DMS79 treated with DMSO at 0.1 percent for 48 hours (cell line): ENCODE measurements at places on chromosomes 6 and 20.
A peak's percentile ranks its signal among the peaks of the same experiment; 100 is the strongest.

DNA sequence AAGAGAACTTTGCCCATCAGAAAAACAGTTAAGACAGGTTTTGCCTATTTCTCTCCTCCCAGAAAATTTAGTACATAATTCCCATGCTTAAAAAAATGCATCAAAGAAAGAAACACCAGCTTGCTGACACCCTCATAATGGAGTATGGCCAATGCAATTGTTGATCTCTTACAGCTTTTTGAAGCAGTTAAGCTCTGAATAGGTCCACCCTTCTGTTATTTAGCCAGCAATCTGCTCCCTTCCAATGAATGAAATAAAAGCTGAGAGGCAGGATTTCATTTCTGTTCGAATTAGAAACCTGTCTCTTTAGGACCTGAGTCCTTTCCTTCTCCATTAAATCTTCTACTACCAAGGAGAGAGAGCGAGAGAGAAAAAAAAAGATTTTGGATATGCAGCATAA is 288.7 kb downstream of the RNF144B start:
- DNase-seq = no peak

- no peak for DNase-seq
These were observed 19.9 kb downstream of the PREP start for GRCh38 chr6:105382958-105383357.

DNA sequence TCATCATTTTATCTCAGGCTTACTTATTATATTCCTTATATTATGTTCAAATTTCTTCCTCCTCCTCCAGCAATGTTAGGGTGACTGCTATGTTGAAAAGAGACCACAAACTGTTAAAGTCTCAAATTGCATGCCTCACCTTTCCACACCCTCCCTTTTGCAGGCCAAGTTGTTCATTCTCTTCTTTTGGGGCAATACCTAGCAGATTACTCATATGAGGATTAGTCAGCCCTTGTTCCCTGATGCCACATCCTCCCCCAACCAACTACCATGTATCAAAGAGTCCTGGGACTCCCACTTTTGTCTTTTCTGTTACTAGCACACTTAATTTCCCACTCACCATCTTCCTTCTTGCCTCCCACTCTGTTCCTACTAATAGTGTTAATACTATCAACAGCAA is 434.7 kb downstream of the BCKDHB start:
- no peak for DNase-seq

GRCh38 chr6:53310771-53311585 is 37.8 kb downstream of the ELOVL5 start:
- no peak for DNase-seq

DNA sequence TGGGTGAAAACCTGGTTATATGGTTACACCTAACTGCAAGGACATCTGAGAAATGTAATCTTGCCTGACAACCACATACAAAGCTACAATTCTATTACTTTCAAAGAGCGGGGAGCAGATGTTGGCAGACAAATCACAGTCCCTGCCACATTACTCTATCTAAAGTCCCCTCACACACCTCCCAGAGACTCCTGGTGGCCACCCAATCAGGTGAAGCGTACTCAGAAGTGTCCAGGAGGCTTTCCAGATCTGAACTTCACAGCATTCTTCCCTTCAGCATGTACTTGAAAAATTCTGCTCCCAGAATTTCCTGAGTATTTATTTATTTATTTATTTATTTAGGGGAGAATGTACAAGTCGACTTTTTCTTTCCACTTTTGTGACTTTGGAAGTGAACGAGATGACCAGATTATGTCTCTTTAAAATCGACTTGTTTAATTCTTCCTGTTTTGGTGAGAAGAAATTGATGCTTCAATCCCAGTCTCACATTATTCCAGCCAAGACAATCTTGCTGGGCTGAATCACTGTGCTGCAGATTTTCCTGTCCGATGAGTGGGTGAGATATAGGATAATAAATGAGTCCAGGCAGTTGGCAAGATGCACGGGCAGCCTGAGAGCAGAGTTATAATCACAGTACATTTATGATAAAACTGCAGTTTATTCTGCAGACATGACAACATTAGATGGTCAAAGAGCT is 46.9 kb upstream of the POPDC3 start:
- no peak for DNase-seq

GRCh38 chr20:55273149-55273548 is 732.2 kb downstream of the CBLN4 start:
- DNase-seq = no peak

DNA sequence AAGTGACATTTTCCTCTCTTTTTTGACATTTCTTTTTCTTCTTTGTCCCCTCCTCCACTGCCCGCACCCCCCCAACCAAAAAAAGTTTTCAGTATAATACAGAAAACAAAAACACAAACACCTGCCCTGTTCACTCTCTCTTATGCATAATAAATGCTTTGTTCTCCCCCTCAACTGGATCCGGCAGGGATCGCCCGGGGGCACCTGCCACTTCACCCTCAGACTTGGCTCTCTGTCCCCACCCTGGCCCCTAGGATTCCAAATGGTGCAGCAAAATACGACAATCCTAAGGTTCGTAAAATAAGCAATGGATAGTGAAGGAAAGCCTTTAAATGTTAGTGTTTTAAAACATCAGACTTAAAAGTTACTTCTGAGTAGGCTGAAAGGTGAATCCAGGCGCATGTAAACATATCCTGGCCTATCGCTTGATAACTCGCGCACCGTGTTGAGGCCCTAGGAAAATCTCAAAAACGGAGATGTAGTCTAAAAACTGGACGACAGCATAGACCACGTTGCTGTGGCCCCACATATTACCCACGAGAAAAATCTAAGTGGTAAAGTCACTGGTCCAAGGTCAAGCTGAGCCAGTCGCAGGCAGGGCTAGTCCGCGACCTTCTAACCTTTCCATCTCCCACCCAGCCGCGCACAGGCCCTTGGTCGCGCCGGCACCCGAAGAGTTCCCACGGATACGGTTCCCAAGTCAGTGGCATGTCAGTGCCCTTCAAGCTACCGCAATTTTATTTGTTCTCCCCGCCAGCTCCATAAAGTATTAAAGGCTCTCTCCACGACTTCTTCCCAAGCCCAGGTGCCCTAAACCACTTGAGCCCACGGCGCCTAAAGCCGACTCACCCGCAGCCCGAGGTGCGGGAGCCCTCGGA is 130.8 kb downstream of the OGFRL1 start:
- DNase-seq = peak; percentile 32

DNA sequence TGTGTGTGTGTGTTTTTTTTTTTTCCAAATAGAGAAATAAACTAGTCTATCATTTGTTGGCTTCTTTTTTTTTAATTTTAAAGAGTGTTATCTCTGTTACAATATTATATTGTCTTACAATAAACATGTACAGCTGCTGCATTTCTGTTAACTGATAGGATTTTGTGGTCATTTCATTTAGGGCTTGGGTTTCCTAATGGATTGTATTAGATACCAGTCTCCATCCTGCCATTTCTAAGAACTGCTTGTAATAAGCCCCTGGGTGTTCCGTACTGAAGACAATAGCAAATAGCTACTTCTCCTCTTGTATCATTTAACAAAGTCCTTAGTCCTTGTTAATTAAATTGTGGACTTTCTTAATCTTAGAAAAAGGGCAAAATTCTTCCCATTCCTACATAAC is 45.7 kb downstream of the SOBP start:
- no peak for DNase-seq

GRCh38 chr6:40386200-40386599 is 201.0 kb downstream of the LRFN2 start:
- DNase-seq = no peak

DNA sequence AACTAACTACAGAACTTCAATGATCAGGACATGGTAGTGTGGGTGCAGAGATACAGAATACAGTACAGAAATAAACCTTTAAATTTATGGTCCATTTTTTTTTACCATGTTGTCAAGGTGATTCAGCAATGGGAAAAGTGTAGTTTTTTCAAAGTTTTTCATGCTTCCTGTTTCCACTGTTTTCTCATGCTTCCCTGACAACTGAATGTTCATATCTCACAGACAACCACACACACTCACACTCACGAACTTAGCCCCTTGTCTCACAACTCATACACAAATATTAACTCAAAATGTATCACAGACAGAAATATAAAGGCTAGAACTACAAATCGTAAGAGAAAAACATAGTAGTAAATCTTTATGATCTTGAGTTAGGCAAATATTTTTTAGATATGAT is 232.6 kb upstream of the CDYL start:
- no peak for DNase-seq

GRCh38 chr6:167290786-167291622 is at the start of gene UNC93A:
Gene UNC93A (plus strand): TSS chr6:167291315. CDS start chr6:167291490, 175 bp downstream.
- no peak for DNase-seq

DNA sequence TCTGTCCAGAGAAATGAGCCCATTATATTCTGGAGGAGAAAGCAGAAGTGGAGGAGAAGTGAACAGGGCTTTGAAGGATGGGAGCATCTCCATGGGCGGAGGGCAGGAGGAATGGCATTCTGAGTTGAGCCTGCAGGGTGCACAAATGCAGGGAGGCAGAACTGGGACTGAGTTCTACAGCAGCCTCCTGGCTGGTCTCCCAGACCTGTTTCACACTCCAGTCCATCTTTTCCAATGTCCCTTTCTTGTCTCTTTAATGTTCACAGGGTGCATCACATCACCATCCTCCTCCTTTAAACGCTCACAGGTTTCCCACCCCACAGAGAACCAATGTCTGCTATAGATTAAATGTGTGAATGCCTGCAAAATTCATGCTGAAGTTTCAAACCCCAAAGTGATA is 302.9 kb downstream of the PTPRT start:
- no peak for DNase-seq

DNA sequence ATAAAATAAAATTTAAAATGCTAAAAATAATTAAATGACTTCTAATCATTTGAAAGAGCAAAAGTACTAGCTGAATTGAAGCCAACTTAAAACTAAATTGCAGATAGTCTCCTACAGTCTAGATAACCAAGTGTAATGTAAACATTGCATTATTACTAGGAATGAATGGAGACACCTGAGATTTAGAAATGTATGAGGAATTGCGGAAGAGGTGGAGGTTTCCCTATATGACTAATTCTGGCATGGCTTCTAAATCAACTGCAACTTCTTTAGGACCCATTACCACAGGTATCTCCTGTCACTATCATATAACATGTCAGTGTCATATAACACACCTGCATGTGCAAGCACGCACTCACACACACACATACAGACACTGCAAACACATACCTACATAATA is 13.2 kb upstream of the GPR6 start:
- DNase-seq = no peak

DNA sequence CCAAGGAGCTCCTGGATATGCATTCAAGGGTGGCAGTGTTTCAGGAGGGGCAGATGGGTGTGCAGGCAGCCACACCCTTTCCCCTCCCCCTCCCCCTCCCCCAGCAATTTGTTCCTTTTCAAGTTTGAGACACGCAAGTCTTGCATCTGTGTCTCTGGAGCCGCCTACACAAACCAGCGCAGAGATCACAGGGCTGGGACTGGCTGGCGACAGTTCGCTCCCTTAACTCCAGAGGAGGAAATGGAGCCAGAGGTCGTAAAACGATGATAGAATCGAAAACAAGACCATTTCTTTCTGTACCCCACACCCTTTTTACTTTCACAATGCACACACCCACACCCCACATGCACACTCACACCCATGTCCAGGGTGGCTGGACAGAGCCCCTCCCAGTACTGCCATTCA is 163.1 kb downstream of the LY86 start:
- no peak for DNase-seq

- DNase-seq = no peak
These were observed 94.2 kb downstream of the FYN start for GRCh38 chr6:111779031-111779430.

DNA sequence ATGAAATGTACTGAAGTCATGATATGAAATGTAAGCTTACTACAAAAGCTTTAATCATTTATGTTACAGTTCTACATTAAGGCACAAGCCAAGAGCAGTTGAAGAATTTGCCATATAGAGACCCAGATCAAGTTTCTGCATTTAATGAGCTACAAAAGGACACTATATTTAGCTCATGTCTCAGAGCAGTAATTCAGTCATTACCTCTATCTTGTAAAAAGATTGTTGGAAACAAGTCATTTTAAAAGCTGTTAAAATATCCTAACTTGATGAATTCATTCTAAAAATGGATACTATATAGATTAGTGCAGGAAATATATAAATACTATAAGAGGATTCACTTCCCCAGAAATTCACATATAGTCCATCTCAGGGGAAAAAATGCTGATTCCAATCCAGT is 45.2 kb upstream of the RIPPLY2 start:
- no peak for DNase-seq

DNA sequence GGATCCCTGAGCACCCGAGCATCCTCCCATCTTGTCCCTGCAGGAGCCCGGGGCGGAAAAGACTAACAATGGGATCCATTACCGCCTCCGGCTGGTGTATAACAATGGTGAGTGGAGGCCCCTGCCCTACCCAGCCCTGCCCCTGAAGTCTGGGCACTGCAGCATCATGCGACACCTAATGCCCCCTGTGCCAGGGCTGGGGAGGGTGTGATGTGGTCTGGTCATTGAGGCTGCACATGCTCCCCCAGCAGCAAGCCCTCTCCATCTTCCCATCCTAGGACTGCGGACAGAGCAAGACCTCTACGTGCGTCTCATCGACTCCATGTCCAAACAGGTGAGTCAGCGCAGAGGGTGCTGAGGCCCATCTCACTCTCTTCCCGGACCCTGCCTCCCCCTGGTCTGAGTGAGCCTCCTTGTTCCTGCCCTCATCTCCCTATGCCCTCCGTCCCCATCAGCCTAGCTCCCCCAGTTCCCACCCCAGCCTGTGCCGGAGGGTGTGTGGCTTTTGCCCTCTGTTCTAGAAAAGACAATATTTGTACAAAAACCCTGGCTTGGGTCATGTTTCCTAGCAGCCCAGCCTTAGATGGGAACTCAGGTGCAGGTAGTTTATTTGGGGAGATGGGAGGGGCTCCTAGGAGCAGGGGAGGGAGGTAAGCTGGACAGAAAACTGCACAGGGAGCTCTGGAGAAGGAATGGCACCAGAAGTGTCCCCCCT is 13.5 kb downstream of the EBF4 start:
- DNase-seq = no peak

DNA sequence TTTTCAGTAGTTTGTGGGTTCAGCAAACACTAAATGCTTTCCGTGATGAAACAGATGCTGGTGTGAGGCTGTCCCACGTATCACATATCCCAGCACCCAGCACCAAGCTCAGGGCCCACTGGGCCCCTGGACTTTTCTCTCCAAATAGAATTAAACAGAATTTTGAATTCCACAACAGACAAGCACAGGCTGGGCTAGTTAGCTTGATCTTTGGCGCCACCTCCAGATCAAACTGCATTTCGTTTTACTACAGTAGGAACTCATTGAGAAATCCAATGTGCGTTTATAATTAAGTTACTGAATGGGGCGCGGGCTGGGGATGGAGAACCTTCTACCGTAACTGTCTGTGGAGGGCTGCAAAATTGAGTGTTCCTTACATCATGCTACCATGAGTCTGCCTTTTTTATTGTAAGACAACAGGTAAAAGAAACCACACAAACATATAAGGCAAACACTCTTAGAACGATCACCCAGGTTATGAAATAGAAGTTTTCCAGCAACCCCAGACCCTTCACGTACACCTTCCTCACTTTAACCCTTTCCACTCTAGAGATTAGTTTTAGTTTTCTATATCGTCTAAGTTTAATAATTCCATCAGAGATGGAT is 107.8 kb downstream of the ZFP64 start:
- DNase-seq = peak; percentile 14

GRCh38 chr20:34437330-34437986 is 74.4 kb downstream of the ITCH start:
- no peak for DNase-seq
